ENCODE measurements at places on chromosomes 12 and 14.

DNA sequence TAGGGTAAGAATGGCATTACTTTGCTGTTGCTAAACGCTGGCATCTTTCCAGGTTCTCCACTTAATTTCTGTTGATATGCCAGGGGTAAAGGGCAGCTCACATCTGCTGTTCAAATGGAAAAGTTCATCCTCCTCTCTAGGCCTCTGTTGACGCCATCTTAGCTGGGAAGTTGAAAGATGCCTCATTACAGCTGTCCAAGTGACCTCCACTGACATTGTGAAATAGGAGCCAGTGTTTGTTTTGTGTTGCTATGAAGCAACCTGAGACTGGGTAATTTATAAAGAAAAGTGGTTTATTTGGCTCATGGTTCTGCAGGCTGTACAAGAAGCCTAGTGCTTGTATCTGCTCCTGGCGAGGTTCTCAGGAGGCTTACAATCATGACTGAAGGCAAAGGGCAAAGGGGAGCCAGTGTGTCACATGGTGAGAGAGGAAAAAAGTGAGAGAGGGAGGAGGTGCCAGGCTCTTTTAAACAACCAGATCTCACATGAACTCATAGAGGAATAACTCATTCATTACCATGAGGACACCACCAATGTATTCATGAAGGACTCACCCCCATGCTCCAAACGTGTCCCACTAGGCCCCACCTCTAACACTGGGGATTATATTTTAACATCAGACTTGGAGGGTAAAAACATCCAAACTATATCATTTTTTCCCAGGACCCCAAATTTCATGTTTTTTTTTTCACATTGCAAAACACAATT is 3.2 kb upstream of the ADAM21 start:
- no peak for DNase-seq

DNA sequence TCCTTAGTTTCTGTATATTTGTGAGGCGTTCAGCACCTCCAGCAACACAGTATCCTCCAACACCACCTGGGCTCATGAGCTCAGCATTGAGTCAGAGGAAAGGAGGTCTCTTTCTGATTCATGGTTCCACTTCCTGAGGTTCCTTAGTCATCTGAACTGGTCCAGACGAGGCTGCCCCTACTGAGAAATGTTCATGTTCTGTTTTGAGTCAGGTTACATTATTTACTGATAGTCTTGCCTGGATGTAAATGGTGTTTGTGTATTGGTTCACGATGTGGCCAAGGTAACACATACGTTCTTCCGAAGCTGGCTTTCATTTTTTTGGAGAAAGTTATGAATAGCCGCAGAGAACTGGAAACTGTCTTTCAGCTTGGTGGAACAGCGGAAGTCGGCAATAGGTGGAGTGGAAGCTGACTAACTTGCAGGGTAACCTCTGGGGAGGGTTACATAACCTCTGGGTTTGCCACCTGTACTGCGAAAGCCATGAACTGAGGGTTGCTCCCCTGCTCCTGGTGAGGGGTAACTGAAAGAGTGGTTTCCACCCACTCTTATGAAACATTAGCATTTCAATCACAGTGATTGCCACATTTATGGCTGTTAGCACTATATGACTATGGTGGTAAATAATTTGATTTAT is 42.2 kb upstream of the MANSC4 start:
- peak; percentile 83 for DNase-seq

DNA sequence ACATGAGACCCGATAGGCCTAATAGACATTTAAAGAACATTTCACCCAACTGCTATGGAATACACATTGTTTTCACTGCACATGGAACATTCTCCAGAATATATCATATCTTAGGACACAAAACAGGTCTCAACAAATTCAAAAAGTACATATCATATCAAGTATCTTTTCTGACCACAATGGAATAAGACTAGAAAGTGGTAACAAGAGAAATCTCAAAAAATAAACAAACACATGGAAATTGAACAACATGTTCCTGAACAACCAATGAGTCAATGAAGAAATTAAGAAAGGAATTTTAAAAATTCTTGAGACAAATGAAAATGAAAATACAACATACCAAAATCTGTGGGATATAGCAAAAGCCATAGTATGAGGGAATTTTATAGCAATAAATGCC is 208.1 kb downstream of the PTPRO start:
- no peak for DNase-seq

DNA sequence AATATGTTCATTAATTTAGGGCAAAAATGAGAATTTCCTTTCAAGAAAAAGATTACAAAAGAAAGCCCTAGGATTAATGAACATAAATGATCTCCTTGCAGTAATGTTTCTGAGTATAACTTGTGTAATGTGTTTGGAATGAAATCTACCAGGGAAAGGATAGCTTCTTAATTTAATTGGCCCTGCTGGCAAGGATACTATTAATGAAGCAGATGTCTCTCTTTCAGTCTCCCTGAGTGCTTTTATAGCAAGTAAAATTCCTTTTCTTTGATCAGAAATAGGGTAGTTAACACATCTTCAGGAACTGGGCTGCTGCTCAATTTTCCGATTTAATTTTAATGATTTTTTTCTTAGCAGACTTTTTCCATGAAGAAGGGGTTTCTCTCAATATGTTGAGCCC is 379.4 kb upstream of the PDE3A start:
- peak; percentile 19 for DNase-seq

DNA sequence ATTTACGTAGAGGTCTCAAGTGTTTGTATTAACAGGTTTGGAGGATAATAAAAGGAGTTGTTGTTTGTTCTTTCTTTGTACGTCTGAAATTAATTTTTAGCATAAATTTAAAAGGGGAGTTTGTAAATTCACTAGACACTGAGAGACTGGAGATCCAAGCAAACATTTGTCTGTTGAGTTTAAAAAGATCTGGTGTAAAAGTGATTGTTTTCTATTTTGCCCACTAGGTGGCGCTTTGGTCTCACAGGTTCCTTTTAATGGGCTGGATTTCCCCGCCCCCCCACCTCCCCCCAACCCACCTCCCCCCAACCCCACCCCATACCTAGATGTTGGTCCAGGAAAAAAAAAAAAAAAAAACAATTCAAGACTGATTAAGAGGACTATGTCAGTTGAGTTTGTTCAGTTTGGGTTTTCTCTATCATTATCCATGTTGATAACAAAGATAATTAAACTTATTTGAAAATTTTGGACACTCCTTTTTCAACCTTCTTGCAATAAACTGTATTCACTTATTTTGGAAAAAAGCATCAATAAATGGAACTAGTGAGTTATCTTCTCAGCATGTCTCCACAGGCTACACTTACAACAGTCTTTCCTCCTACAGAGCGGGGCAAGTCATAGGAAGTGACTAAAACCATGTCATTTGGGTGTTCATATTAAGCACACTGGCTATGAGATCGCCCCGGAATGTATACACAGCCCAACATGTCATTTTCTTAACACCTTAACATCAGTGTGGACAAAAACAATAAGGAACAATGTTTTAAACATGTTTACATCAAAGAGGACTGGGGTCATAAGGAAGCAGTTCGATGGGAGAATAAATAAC is 841.1 kb downstream of the NRXN3 start:
- peak; percentile 84 for DNase-seq

GRCh38 chr12:72448805-72449204 is 176.6 kb downstream of the TRHDE start:
- no peak for DNase-seq

GRCh38 chr12:79769860-79770485 is 79.2 kb upstream of the PAWR start:
- DNase-seq, result no peak

DNA sequence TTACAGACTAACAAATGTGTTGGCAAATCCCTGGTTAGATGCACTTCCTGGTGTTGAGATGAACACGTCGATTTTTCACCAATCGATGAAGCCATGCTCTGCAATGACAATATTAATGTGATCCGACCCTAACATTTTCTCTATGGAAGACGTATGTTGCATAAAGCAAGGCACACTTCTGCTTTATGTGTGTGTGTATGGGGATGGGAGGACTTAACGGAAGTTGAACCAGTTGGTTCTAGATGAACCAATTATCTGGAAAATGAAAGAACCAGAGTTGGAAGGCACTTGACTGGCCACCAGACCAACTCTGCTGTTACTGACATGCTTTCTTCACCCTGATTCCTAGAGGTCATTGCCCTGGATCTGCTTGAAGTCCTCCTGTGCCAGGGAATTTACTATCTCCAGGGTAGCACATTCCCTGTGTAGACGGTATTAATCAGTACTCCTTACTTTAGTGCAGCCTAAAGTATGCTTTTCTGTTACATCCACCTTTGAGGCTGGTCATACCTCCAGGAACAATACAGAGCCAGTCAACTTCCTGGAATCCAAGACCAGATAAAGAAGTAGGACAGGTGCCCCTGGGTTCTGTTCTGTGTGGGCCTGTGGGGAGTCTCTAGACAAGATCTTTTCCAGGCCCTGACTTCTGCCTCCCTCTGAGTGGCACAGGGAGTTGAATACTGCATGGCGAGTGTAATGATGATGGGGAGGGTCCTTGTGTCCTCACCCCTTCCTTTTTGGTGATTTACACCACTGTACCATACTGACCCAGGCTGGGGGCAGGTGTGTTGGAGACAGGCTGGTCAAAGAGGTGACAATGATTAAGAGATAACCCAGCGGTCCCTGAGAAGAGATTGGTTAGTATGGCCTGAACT is 4.1 kb downstream of the SDR39U1 start:
- DNase-seq, result no peak

GRCh38 chr12:123442774-123443173 is 6.3 kb upstream of the RILPL2 start:
- no peak for DNase-seq

DNA sequence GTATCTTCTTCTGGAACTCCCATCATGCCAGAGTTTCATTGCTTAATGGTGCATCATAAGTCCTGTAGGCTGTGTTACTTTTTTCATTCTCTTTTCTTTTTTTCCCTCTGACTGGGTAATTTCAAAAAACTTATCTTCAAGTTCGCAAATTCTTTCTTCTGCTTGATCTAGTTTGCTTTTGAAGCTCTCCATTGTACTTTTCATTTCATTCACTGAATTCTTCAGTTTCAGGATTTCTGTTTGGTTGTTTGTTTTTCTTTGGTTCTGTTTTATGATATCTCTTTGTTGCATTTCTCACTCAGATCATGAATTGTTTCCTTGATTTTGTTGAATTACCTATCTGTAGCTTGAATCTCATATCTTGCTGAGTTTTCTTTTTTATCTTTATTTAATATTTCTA is 83.3 kb upstream of the PRMT8 start:
- no peak for DNase-seq

- DNase-seq, result no peak
Measured at GRCh38 chr14:69637503-69638031, 26.2 kb downstream of the SUSD6 start.

DNA sequence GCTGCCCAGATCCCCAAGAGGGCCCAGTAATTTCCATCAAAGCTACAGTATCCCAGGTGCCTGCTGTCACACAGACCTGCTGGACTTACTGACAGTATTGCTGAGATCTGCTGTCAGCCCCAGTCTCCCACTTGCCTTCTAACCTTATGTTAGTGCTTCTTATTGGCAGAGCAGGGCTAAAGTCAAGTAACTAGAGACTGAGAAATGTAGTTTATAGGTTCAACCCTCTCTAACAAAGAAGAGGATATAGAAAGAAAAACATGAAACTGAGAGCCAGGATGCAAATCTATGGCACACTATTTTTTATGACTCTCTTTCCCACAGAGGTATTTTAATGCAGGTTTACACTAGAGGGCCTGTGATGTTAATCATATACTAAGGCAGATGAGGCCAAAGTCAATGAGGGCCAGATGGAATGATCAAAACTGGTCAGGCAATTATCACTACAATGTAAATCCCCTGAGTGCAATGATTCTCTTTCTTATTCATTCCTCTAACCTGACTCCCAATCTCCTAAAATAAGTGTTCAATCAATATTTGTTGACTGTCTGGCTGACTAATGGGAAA is 781.9 kb downstream of the VRK1 start:
- DNase-seq, result no peak

- no peak for DNase-seq
Measured at GRCh38 chr14:64700894-64701293, 3.3 kb upstream of the PLEKHG3 start.

GRCh38 chr14:51576879-51577278 is 74.8 kb upstream of the FRMD6 start:
- peak; percentile 58 for DNase-seq

GRCh38 chr12:8455271-8455670 is 491 bp upstream of the CLEC6A start:
- no peak for DNase-seq

GRCh38 chr12:68580911-68581310 is 29.8 kb upstream of the RAP1B start:
- peak; percentile 56 for DNase-seq

DNA sequence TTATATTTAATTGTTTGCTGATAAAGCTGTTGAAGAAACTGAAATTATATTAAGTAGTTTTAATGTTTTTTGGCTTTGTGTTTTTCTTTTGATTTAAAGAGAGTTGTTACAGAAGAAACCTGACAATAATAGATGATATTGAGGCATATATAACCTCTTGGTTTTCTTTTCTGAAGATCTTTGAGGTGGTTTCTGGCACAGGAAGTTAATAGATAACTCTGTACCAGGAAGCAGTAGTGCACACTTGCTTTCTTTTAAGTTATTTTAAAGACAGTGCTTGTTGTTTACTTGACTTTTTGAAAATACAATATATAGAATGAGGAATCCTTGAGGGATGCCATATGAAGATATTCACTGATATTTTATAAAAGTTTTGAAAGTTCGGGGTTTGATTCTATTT is 209.0 kb upstream of the FBXO33 start:
- DNase-seq, result no peak

- no peak for DNase-seq
Measured at GRCh38 chr14:33702293-33702692, 248.6 kb downstream of the EGLN3 start.

DNA sequence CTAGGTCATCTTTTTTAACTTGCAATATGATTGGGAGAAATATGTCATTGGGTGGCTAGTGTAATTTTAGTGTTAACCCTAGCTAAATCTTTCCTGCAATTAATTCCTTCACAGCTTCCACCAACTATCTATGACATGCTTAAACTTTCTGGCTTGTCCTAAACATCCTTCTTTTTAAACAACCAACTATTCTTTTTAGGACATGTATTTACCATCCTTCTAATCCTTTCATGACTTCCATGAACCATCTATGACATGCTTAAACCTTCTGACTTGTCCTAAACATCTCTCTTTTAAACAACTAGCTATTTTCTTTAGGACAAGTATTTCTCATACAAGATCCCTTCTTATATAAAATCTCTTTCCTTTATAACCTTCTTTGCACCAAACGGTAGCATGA is 179.6 kb upstream of the PDZRN4 start:
- no peak for DNase-seq

- DNase-seq, result peak; percentile 94
Measured at GRCh38 chr14:52051871-52052270, 17.0 kb downstream of the NID2 start.

Measured in fibroblast of skin of right biceps (primary cell).